ENCODE measurements at places on chromosomes 1 and 21.

GRCh38 chr1:205925736-205926135 is 17.5 kb downstream of the SLC26A9 start:
- no peak for DNase-seq

DNA sequence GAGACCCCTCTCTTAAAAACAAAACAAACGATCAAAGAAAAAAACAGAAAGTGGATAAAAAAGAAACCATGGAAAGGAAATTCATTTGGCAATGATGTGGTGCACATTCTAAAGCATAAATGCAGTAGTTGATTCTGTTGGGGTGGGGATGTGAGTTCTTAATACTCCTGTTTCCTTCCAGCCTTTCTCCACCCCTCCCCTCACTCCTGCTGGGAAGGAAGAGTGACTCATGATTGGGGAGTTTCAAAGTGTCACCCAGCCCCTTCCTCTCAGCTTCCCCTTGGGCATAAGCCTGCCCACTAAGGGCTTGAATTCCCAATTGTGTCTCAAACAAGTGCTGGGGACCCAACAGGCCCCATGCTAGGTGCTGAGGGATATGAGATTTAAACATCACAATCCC is 6.7 kb upstream of the PINK1 start:
- DNase-seq, result no peak

- peak; percentile 41 for DNase-seq
These were observed 60.6 kb upstream of the CD34 start for GRCh38 chr1:207971331-207972219.

DNA sequence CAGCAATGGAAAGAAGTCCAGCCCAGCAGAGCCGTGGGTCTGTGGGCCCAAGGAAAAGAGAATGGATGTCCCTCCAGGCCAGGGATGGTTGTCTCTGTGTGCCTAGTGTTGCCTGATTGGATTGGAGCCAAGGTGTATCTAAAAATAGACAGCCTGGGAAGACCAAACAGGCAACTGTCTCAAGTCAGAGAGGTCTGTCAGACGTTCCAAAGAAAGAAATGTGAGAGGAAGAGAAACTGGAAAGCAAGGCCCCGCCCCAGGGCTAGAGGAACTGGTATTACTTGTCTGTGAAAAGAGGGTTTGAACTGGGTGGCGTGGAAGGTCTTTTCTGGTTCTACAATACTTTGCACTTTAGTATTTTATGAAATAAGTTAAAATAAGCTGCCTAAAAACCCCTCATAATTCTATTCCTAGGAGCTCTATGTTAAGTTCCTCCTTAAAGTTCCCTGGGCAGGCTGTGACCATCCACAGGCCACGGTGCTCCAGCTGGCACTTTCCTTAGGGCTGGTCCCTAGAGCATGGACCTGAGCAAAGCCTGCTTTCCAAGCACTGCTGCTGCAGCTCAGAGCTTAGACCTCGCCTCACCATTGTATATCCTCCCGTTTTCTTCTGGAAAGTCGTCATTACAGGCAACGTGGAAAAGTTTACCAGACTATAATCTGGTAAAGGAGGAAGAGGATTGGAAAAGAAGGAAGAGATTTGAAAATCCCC is 151.6 kb downstream of the DISC1 start:
- DNase-seq, result no peak

GRCh38 chr1:109151146-109151990 is 37.5 kb downstream of the ELAPOR1 start:
- no peak for DNase-seq
